Stimulated activated CD4-positive, alpha-beta T cell treated with anti-CD3 and anti-CD28 coated beads, TNF-alpha, amount 100 ng/mL, for 24 hours (primary cell): ENCODE measurements at places on chromosomes 4 and X.

DNA sequence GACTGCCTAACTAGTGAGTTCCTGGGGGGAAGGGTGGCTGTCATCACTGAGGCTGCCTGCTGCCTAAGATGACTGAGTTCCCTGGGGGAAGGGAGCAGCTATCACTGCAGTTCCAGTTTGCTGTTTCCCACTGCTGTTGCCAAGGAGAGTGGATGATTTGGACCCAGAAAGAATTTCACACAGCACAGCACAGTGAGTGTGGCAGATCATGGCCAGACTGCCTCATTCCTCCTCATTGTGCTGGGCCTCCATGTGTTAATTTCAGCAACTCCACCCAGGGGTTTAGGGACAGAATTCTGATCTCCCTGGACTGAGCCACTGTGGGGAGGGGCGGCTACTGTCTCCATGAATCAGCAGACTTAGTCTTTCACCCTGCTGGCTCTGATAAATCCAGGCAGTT is 125.0 kb downstream of the TEX13C start:
- DNase-seq = no peak

DNA sequence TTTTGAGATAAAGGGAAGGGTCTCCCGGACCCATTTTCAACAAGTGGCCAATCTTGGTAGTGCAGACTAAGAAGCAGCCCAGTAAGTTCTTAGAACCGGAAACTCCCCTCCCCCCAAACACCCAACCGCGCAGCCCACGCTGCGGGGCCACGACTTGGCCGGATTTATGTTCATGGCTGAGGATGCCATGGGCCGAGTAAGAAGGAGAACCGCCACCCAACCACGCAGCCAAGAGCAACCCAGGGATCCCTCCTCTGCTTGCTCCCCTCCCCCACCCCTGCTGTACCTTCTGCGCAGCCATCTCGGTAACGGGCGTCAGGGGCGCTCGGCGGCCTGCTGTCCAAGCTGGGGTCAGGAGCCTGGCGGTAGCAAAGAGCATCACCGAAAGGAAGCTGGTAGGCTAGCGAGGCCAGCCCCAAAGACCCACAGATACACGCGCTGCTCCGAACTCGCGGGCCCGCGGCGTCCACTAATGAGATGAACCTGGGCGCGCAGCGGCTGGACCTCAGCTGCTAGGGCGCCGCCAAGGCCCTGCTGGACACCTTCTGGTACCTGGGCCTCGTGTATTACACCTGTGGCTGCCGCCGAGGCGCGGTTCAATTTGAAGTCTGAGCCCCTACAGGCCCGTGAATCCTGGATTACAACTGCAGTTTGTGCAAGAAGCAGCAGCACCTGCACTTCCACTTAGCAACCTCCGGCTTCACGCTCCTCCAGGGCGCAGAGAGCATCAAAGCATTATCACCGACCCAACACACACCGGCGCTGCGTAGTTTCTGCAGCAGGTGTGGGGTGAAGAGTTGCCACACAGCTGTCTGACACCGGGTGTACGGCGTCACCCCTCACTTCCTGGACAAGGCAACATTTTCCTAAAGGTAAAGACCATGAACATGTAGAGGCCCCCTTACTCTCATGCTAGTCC is 63.4 kb downstream of the NUDT10 start:
- peak; percentile 21 for DNase-seq

DNA sequence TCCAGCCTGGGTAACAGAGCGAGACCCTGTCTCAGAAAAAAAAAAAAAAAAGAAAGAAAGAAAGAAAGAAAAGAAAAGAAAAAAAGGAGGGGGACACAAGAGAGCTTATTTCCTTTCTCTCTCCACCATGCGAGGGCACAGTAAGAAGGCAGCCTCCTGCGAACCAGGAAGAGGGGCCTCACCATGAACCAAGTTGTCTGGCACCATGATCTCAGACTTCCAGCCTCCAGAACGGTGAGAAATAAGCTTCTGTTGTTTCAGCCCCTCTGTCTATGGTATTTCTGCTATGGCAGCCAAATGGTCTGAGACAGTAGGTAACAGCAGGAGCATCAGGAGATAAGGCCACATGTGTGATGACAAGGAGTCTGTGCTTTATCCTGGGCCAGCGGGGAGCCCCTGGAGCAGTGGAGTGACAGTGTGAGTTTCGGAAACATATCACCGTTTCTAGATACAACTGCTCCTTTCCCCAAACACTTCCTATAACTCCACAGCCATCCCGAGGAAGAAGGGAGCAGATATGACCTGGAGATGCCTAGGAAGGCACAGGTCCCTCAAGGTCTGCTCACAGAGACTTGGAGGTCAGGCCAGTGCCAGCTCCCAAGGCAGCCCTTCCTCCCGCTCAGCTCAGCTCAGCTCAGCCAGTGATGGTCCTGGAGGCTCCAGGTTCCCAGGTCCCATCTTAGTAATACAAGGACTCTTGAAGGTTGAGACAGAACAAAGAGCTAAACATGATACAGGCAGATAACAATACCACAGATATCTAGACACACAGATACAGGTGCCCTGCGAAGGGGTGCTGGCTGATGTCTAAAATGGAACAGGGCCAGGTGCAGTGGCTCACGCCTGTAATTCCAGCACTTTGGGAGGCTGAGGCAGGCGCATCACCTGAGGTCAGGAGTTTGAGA is 17.7 kb downstream of the JAKMIP1 start:
- DNase-seq = no peak

- no peak for DNase-seq
Observed at GRCh38 chr4:160386846-160387245, 1284.0 kb downstream of the RAPGEF2 start.

DNA sequence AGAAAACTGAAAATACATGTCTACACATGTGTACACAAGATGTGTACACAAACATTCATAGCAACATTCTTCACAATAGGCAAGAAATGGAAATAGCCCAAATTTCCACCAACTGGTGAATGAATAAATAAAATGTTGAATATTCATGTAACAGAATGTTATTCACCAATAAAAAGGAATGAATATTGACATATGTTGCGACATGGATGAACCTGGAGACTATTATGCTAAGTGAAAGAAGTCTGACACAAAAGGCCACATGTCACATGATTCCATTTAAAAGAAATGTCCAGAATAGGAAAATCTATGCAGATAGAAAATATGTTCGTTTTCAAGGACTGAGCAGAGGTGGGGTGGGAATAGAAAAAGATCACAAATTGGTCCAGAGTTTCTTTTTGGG is 34.6 kb upstream of the LNX1 start:
- DNase-seq = no peak
